ENCODE measurements at places on chromosomes 6 and 20.

DNA sequence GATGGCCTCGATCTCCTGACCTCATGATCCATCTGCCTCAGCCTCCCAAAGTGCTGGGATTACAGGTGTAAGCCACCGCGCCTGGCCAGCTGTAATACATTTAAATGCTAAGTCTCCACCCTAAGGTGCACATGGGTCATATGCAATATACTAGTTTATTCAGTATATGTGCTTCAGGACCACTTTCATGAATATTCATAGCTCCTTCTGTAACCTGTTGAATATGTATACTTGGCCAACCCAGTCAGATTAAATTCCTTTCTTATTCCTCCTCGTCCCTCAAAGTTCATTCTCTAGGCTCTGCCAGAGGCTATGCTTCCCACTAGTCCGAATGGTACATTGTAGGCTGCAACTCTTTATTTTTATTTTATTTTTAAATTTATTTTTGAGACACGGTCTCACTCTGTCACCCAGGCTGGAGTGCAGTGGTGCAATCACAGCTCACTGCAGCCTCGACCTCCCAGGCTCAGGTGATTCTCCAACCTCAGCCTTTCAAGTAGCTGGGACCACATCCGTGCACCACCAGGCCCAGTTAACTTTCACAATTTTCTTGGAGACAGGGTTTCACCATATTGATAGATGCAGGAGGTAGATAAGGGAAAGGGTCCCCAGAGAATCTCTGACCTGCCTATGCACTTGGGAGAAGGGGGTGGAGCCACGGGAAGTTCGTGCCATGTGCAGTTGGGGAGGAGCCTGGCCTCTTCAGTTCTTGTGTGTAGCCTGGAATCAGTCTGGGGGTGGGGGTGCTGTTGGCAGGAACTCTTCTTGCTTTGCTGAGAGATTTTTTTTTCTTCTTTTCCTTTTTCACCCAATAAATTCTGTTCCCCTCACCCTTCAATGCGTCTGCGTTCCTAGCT is 41.3 kb upstream of the DDR1 start:
- DNase-seq, result peak; percentile 86

DNA sequence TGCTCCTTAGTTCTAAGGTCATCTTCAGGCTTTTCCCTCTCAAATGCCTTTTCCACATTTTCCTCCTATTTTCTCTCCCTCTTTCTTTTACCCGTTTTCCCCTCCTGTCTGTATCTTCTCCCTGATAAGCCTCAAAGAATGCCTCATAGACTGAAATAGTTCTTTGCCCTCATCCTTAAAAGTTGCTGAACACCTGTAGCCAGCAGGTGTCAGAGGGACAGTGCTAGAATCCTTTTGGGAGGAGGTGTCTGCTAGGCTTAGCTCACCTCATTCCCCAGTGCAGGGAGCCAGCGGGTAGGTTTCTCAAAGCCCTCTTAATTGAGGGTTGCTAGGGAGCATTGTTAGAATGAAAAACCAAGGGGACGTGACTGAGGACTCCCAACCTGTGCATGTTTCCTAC is 204.0 kb downstream of the TSHZ2 start:
- no peak for DNase-seq

DNA sequence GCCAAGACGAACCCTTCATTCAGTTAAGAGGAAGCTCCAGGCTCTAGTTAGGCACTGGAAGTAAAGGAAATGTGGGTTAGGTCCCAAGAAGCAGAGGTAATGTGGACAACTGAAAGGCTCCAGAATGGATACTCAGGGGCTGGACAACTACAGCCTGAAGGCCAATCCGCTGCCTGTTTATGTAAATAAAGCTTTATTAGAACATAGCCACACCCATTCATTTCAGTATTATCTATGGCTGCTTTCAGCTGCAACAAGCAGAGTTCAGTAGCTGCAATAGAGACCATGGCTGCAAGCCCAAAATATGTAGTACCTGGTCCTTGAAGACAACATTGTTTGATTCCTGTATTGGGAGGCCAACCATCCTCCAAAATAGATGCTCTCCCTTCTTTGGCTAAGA is 100.8 kb upstream of the MRPS10 start:
- no peak for DNase-seq

DNA sequence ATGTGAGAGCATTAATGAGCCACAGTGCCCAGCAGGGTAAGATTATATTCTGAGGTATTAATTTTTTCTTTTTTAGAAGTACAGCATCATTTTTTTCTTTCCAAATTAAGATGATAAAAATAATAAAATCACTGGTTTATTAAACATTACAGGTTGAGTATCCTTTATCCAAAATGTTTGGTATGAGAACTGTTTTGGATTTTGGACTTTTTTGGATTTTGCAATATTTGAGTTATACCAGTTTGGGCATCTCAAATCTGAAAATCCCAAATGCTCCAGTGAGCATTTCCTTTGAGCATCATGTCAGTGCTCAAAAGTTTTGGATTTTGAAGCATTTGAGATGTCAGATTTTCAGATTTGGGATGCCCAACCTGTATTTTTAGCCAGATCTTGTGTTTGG is 44.4 kb downstream of the ENPP1 start:
- DNase-seq, result no peak

DNA sequence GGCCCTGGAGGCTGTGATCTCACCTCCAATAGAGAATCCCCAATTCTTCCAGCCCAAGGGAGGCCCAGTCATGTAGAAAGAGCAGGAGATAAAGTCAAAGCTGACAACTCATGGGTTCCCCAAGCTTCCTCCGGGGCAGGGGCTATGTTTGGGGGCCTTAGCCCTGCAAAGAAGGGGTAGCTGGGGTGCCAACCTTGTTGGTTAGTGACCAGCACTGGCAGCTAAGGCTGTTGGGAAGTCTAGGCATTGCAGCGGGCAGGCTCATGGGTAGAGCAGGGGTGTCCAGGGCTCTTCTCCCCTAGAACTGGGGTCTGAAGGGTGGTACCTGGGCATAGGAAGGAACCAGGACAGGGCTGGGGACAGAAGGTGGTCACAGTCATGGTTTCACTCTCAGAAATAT is 36.4 kb downstream of the TGM2 start:
- no peak for DNase-seq

GRCh38 chr6:157822245-157823000 is 623 bp upstream of the SNX9 start:
- no peak for DNase-seq

DNA sequence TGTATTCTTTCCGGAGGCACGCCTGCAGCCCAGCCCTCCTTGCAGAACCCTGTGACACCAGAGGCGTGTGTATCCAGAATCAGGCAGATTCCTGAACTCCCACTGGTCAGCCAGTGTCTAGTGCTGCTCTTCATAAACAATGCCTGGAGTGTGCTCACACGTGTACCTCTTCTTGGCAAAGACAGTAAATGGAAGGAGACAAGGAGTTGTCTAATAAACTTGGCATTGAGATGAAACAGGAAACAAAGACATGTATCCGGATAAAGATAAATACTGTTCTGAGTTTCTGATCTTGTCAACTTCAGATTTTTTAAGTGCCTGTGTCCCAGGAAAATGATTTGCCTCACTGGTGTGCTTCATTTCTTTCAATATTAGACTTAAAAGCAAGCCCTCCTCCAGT is 1.7 kb downstream of the RPS6KA2 start:
- peak; percentile 88 for DNase-seq

- DNase-seq, result peak; percentile 54
Measured at GRCh38 chr6:166005401-166005943, 162.2 kb downstream of the TBXT start.

DNA sequence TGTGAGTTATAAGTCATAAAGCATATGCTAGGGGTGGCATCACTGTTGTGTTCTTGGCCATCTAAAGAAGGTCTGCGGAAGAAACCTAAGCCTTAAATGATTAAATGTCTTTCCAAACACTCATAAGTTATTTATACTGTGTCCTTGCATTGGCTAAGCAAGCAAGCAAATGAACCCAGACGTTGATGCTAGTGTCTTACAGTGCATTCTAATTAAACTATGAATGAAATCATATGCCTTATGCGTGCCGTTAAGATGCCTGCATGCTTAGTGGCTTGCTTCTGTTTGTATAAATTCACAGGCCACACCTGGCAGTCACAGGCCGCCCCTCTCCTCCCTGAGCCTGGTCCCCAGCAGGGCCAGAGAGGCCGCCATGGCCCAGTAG is 49.9 kb downstream of the RIN2 start:
- DNase-seq, result no peak

- peak; percentile 57 for DNase-seq
Measured at GRCh38 chr6:106194949-106195921, 109.1 kb downstream of the PRDM1 start.

DNA sequence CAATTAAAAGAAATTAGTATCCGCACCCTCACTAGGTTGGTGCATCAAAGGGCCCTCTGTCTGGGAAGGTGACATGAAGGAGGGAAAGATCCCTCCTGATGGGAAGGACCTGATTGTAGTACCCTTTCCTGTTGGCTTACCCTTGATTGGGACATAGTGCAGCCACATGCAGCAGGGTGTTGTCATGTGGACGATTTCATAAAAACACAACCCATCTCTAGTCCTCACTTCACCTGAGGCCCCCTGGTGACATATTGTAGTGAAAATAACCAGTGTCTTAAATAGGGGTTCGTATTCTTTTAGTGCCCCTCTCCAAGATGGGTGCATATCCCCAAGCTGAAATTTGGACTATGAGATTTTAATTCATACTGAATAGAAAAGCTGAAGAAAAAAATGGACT is 97.3 kb downstream of the SLX4IP start:
- DNase-seq, result no peak

- no peak for DNase-seq
Measured at GRCh38 chr20:62688855-62689460, 19.7 kb upstream of the NTSR1 start.

DNA sequence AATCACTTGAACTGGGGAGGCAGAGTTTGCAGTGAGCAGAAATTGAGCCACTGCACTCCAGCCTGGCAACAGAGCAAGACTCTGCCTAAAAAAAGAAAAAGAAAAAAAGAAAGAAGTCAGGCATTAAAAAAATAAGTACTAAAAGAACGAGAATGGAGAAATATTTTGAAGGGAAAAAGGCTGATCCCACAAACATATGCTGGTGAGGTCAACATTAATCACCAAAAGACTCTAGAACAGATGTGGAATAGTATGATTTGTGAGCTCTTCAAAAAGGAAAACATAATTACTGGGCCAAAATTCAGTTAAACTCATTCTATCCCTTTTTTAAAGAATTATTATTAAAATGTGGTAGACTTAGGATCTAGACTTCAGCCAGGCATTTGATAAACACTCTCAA is 61.2 kb upstream of the NRSN1 start:
- no peak for DNase-seq

- DNase-seq, result no peak
Measured at GRCh38 chr6:79232696-79233462, 1.6 kb downstream of the HMGN3 start.

DNA sequence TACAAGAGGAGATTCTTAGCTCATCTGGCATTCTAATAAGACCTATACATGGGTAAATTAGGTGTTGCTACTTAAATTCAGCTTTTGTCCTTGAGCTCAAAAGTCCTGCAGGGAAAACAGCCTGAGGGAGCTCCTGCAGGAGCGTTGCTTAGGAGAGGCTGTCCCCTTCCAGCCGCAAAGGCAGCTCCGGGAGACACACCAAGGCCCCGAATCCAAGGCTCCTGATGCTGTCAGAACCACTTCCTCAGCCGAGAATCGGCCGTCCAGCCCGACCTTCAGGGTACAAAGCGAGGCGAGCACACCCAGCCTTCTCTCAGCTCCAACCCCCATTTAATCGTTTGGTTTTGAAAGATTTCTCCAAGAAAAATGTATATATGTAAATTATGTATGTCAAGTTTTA is 87.0 kb downstream of the DACT2 start:
- no peak for DNase-seq

GRCh38 chr6:96943555-96944215 is 19.2 kb downstream of the KLHL32 start:
- DNase-seq, result no peak

- DNase-seq, result no peak
Measured at GRCh38 chr6:134063121-134063965, 10.9 kb upstream of the SLC2A12 start.

GRCh38 chr20:16947479-16947878 is 199.3 kb downstream of the OTOR start:
- DNase-seq, result no peak

- no peak for DNase-seq
Measured at GRCh38 chr20:62067547-62068260, 2.0 kb upstream of the TAF4 start.

DNA sequence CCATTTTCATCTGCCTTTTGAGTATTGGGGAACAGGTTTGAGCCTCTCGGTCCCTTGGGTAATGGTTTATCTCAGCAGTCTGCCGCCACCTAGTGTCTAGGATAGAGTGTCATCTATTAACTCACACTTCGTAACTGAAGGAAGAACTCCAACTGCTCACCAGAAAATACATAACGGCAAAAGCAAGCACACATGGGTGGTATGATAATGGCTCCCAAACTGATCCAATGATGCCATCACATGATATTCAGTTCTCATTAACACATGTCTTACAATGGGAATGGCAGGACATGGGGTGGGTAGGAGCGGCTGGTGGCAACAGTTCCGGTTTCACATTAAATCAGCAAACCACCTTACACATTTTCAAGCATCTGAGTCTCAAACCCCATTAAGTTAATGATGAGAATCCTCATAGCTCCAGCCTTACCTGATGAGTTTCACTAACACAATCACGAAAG is 110.7 kb upstream of the PHACTR1 start:
- peak; percentile 84 for DNase-seq

DNA sequence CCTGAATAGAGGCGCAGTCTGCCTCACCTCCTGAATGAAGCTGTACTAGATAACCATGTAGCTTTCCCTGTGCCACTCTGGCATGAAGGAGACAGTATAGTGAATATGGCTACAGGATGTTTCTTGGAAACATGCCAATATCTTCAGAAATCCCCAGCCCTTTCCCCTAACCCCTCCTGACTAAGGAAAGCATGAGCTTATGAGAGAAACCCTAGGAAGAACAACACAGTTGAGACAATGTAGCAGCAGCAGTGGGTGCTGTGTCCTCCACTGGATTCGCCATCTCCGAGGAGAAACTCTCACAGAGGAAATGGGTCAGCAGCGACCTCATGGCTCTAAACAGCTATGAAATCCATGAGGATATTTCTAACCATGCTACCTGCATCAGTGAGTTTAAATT is 6.7 kb downstream of the HLA-DQA1 start:
- no peak for DNase-seq

DNA sequence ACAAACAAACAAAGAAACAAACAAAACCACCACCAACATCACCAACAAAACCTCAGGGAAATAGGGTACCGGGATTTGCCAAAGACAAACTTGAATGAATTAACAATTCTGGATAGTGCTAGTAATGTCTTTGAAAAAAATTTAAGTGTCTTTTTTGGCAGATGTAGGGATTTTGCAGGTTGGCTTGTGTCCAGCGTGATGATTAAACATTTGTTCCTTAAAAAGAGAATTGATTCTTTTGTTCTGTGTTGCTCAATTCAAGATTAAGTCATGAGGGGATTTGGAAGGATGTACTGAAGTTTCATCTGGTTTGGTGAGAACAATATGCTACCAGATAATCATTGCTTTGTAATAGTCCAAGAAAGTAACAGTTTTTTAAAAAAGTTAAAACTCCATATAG is 125.1 kb upstream of the HS3ST5 start:
- DNase-seq, result peak; percentile 43
